RPMI7951 (cell line): ENCODE measurements at places on chromosomes 1 and 21. TPM values are rescaled to one million over a fixed set of nuclear protein-coding genes. Genes with fewer than 3 reads are reported as not detected.
A peak's percentile ranks its signal among the peaks of the same experiment; 100 is the strongest.

FCRL1 gene
- total RNA-seq = 0.10 TPM in 1 of 2 replicates, not detected in the other

PTPN7 gene
- not detected in 2 replicates for total RNA-seq

DNA sequence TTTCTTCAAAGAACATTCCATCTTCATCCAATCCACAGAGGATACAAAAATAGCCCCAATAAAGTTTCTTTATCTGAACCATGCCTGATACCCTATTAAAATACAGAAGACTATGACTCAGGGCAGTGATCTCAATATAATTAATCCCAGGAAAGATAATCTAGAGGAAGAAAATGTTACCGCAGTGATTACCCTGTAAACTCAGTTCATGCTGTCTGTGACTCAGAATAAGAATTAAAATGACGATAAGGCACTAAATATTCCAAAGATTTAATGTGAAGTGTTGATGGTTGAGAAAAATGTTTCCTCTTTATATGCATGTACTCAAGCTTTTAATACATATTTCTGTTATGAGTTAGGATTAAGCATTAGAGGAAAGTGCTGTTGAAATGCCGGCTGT lies 88.6 kb upstream of the LYPLAL1 start:
- peak; percentile 63 for DNase-seq

- DNase-seq = peak; percentile 86
These were observed 95.3 kb downstream of the FOXD2 start for GRCh38 chr1:47532921-47533792.

DNA sequence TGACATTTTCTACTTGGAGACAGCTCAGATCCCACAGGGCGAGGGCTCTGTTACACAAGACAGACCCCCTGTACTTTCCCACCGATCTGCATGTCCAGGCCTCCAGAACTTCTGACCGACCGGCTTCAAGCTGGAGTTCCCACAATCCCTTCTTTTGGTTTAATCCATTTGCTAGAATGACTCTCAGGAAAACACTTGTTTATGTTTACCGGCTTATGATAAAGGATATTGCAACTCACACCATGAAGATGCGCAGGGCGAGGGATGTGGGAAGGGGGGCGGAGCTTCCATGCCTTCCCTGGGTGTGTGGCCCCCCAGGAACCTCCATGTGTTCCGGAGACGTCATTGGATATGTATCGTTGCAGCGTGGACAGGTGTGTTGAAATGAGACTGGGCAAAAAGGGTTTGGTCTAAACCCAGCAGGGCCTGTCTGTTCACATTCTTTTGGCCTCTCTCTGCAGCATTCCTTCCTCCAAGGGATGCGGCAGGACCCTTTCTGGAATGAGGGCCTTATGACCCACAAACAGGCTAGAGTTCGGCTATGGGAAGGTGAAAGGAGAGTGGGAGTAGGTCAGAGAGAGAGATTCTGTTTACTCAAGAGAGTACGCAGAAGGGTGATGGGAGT lies 7.5 kb upstream of the IGSF5 start:
- no peak for DNase-seq

DNA sequence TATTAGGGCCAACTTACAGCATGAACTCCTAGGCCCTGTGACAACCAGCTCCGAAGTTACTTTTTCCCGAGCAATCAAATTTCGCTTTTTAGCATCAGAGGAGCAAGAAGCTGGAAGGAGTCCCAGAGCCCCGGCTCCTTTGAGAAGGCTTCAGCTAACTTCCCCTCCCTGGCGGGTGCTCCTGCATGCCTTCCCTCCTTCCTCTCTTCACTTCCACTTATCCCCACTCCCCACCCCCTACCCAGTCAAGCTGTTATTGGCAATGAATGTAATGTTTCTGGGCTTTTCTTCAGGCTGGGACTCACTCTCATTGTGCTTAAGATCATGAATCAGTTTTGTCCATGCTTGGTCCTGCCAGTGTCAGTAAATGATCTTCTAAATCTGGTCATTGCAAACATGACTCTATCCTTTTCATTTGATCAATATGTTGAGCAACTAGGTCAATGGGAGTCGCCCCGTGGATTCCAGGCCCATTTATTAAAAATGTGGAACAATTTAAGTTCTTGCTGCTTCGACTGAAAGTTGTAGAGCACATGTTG lies 94.5 kb upstream of the TSPAN2 start:
- DNase-seq = no peak

OR10J1 gene
- total RNA-seq = not detected in 2 replicates

DNA sequence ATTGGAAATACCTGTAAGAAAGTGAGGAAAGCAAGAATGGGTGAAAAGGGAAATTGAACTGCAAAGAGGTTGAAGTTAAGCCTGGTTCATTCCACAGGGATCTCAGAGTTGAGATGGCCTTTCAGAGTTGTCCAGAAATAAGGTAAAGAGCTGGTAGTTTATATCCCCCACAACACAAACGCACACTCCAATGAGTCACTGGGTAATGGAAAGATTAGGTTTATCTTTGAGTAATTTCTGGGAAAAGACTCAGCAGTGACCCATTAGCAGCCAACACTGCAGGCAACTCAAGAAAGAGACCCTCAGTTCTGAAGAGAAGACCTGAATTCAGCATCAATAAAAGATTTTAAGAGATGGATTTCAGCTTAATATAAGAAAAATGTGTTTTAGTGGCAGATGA lies 485.5 kb downstream of the PTPRC start:
- DNase-seq = peak; percentile 53

DNA sequence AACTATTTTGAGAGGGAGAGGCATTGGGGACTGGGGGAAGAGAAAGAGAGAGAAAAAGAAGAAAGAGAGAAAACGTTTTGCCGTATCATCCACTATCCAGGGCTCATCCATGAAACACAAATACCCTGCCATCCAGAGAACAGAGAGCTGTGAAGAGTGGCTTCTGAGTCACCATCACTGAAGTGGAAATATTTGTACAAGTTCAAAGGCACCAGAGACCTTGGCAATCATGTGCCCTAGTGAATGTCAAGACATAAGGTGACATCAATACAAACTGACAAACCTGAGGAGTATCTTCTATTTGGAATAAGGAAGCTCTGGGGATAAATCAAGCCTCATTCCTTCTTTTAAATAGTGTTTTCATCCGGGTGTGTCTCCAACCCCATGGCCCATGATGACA lies 197.2 kb upstream of the PROX1 start:
- DNase-seq = no peak

COL9A2 gene
- 0.12 and 0.68 TPM in 2 replicates for total RNA-seq

GRCh38 chr1:1274931-1275431 lies 1.3 kb upstream of the UBE2J2 start:
- no peak for DNase-seq

GRCh38 chr1:13536571-13536970 lies 22.8 kb upstream of the LRRC38 start:
- no peak for DNase-seq

- DNase-seq = no peak
These were observed 80.6 kb downstream of the CAPZB start for GRCh38 chr1:19404748-19405147.

CDKN2C gene
- total RNA-seq = 108 and 133 TPM in 2 replicates

PHGDH gene
- total RNA-seq = 35.4 and 46.1 TPM in 2 replicates

SHE gene
- not detected in 2 replicates for total RNA-seq

DNA sequence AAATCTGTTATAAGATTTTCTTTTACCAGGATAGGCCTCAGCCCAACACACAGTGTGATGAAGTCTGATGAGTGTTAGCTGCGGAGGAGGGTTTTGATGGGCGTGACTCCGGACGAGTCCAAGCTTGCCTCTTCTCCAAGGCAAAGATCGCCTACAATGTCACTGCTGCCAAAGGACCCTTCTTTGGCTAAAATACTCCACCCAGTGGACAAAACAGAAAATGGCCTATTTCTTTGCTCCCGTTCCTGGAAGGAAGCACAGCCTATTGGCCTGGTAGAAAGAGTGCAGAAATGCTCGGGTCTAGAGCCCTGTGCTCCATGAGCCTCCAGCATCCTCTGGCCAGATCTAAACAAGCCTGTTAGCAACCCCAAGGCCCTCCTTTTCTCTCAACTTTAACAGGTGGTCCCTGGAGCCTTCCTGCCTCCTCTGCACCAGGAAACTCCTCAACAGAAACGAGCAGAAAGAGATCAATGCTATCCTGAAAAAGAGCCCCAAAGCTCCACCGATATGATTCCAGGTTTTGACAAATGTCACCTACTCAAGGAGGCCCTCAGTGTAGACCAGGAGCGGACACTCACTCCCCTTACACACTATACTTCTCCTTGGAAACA lies 3.4 kb upstream of the CASQ2 start:
- DNase-seq = peak; percentile 80

DNA sequence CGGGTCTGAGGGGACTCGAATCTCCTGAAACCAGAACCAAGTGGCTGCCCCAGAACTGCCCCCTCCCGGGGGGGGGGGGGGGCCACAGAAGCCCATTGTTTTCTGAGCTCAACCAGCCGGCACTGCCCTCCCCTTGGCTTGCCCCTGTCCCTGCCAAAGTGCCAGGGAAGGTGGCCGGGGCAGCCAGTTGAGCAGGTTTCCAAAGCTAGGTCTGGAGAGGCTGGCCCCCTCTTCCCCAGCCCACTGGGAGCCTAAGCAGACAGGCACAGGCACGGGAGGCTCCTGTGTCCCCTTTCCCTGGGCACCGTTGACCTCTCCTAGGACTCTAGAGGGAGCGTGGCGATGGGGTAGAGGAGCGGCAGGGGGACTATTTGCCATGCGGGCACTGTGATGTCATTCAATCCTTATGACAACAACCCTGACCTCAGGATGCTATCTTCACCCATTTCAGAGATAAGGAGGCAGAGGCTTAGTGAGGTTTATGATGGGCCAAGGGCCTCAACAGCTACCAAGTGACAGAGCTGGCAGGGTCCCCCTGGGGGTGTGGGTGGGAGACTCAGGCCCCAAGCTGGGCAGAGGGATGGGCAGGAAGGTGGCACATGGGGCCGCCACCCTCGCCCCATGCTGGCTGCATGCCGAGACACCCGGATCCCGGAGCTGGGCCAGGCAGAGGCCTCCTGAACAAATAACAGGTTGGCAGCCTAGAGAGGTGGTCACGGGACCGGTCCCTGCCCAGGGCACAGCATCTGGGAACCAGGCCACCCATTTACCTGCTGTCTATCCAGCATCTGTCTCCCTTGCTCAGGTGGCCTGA lies 35.0 kb downstream of the RAP1GAP start:
- DNase-seq = no peak

DNA sequence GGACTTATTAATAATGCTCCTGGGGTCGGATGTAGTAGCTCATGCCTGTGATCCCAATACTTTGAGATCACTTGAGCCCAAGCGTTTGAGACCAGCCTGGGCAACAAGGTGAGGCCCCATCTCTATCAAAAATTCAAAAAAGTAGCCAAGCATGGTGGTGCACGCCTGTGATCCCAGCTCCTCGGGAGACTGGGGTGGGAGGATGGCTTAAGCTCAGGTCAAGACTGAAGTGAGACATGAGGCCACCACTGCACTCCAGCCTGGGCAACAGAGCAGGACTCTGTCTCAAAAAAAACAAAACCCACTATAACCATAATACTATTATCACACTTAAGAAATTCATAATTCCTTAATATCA lies 1.6 kb upstream of the DEGS1 start:
- no peak for DNase-seq
